ENCODE measurements at places on chromosomes 1 and 21.

GRCh38 chr1:184422490-184423233, 35.8 kb downstream of the C1orf21 start:
- no peak for DNase-seq

DNA sequence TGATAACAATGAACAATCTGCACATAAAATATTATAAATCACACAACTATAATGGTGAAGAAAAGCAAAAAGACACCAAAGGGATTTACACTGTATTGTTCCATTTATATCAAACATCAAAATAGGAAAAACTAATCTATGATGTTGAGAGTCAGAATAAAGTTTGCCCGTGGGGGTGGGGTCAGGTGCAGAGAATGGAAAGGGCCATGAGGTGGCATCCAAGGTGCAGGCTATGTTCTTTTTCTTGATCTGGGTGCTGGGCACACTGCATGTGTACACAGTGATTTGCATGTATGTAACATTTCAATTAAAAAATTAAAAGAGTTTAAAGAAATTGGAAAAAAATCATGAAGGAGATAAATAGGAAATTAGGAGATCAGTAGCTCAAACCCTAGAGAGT, 127.3 kb downstream of the DSCAM start:
- DNase-seq = no peak

- DNase-seq = no peak
Observed at GRCh38 chr1:14827870-14828269, 229.4 kb downstream of the KAZN start.

DNA sequence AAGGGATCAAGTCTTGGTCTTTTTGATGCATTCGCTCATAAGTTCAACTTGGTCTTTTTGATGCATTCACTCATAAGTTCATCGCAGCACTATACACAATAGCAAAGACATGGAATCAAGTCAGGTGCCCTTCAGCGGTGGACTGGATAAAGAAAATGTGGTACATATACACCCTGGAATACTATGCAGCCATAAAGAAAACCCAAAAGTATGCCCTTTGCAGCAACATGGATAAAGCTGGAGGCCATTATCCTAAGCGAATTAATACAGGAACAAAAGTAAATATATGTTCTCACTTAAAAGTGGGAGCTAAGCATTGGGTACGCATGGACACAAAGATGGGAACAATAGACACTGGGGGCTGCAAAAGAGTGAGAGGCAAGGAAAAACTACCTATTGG, 29.8 kb upstream of the FOXE3 start:
- DNase-seq = no peak

GRCh38 chr1:154791292-154792166, 78.6 kb downstream of the KCNN3 start:
- peak; percentile 43 for DNase-seq

DNA sequence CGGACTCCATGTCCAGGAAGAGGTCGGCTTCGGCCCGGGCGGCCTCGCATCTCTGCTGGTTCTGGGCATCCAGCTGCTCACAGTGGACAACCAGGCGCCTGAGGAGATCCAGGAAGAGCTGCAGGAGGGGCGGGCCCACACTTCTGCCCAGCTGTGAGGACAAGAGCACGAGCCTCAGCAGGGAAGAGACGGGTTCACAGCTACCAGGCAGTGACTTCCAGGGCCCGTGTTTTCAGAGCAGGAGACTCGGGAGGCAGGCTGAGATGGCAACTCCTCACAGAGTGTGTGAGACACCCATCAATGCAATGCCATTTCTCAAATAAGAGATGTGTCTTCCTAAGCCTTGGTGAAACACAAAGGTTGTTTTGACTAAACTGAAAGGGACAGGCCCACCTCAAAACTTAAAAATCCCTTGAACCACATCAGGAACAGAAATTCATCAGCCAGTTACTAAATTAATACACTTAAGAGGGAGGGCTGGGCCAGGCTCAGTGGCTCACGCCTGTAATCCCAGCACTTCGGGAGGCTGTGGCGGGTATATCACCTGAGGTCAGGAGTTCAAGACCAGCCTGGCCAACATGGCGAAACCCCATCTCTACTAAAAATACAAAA, 43.4 kb downstream of the URB1 start:
- DNase-seq = no peak

GRCh38 chr1:209395169-209395568, 188.3 kb upstream of the CAMK1G start:
- no peak for DNase-seq

- no peak for DNase-seq
Observed at GRCh38 chr21:46284077-46284644, 1.2 kb downstream of the MCM3AP start.

GRCh38 chr1:24374891-24375786, 38.4 kb downstream of the STPG1 start:
- no peak for DNase-seq

- peak; percentile 99 for DNase-seq
Observed at GRCh38 chr1:160795951-160796383, at the start of gene LY9. Gene LY9 (plus strand): TSS chr1:160796174. CDS start chr1:160796188, 14 bp downstream.

GRCh38 chr1:77954521-77954920, 24.4 kb downstream of the FUBP1 start:
- no peak for DNase-seq

- no peak for DNase-seq
Observed at GRCh38 chr21:27326301-27326700, 359.4 kb upstream of the ADAMTS5 start.

GRCh38 chr1:163296504-163297263, 25.1 kb upstream of the NUF2 start:
- DNase-seq = no peak

DNA sequence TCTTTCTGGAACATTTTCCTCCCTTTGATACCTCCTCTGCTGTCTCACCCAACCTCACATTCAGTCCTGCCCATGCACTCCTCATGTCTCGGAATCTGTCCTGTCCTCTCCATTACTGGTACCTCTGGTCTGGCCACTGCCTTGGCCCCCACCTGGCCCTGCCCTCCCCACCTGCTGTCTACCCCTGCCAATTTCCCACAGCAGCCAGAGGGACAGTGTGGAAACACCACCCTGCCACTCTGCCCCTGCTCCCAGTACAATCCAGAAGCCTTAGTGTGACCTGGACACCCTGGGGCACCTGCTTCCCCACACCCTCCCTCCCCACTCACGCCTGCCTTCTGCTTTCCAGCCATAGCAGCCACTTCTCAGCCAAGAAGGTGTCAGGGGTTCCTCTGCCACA, 534.4 kb downstream of the MATN1 start:
- no peak for DNase-seq

DNA sequence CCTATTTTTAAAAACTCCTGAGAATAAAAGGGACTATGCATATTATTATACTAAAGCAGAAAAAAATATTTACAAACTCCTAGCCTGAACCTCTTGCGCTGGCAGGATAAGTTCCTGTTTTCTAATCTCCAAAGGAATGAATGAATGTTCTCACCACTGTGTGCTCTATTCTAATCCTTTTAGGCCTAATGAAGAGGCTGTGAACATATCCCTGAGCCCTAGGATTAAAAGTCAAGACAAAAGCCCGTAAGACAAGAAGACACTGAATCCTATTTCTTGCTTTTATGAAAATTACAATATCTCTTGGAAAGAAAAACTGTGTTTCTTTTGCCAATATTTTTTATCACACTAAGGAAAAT, 317.5 kb downstream of the HHAT start:
- DNase-seq = no peak

DNA sequence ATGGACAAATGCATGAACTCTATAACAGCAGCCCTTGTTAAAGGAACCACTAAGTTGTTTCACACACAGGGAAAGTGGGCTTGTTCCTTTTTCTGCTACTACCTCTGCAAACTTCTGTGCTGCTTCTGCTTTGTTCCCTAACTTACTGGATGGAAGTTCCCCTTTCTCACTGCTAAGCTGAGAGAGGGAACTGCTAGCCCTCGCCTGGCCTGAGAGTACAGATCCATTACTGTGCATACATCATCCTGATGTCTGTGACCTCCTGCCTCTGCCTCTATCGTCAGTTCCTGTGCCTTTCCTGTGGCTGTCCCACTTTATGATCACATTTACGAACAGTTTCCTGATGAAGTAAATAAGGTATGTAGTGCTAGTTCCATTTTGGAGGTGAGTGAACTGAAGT, 3.5 kb downstream of the GNAT2 start:
- no peak for DNase-seq

GRCh38 chr1:220819467-220820026, 32.8 kb downstream of the MTARC1 start:
- DNase-seq = no peak

DNA sequence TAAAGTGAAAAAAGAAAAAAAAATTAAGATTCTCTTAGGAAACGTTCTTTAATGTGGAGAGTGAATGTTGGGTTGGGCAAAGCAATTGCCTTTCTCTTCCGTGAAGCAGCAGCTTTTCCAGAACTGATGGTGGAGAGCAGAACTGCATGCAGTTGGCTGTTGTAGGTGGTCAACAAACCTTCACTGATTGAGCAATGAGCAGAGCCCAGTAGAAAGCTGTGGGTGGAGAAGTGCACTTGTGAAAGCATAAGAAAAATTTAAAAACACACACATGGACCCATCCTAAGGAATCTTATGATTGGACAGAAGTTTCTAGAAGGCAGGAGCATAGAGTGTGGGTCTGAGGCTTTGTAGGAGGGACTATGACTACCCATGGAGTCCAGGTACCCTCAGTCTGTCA, 4.5 kb downstream of the PRELP start:
- no peak for DNase-seq

DNA sequence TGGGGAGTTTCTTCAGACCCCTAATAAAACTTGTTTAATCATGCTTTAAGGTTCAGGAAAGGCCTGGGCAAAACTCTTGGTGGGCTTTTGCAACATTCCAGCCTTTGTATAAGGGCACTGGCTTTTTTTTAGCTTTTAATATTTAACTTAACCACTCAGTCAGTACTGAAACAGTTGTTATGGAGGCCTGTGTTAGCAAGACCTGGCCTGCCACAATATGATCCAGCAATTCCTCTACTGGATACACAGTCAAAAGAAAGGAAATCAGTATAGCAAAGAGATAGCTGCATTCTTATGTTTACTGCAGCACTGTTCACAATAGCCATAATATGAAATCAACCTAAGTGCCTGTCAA, 75.1 kb upstream of the COG2 start:
- DNase-seq = no peak

DNA sequence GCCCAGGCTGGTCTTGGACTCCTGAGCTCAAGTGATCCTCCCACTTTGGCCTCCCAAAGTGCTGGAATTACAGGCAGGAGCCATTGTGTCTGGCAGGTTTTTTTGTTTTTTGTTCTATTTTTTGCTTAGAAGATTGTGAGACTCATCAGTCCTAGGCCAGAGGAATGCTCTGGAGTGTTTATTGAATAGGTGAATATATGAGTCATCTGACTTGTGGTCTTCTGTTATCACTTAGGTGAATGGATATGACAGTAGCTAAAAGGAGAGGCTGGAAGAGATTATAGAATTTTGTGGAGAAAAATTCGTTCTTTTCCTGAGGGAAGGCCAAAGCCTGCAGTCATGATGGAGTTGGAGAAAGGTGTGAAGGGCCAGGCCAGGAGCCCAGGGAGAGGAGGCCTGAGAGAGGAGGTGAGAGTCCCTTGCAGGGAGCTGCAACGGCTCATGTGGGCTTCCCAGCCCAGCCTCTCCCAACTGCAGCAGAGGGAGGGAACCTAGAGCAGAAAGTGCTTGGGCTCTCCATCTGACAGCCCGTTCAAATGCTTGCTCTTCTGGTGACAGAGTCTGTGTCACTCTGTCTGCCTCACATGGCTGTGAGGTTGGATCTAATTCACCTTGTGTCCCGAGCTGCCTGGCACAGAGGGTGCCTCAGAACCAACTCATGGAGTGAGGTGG, 31.6 kb upstream of the ACOT11 start:
- DNase-seq = no peak

DNA sequence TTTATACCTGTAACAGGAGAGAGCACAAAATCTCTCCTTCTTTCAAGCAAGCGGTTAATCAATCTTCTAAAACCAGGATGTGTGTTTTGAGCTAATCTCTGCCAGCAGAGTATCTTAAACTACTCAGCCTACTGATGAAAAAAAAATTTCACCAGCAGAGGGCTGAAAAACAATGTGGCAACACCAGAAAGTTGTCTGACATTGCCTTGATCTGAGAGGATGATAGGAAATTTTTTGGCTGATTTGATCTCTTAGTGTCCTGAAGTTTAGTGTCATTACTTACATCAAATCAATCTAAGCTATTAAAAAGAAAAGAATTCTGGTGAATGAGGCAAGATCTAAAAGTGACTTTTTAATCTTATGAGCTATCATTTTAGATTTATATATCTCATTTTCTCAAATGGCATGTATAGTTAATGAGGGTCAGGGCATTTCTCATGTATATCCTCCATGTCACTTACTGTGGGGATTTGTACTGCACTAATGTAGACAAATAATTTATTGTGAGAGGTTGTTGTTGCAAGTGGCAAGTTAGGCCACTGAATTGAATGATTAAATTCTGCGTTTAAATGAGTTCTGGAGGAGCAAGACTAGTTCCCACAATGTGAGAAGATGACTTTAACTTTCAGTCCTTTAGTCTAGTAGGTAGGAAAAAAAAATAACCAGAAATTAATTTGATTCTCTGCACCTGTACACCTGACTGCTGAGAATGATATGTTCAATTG, 10.9 kb downstream of the ADAMTS1 start:
- no peak for DNase-seq

- DNase-seq = no peak
Observed at GRCh38 chr21:27250366-27250765, 283.5 kb upstream of the ADAMTS5 start.

DNA sequence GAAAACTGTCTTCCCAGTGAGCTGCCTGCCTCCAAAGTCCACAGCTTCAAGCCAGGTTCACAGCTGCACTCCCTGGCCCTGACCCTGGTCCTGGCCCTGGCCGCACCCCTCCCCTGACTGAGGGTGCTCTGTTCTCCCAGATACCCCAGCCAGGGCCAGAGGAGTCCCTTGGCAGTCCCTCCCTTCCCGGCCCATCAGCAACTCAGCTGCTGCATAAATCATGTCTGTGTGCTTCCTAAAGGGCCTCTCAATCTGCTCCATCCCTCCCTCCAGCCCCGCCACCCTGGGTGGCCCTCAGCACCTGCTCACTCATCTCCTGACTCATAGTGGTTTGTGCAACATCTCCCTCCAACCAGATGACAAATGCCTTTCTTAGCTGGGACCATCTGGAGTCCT, 24.8 kb upstream of the C1orf174 start:
- no peak for DNase-seq

GRCh38 chr1:97816927-97817326, 103.9 kb downstream of the DPYD start:
- no peak for DNase-seq

DNA sequence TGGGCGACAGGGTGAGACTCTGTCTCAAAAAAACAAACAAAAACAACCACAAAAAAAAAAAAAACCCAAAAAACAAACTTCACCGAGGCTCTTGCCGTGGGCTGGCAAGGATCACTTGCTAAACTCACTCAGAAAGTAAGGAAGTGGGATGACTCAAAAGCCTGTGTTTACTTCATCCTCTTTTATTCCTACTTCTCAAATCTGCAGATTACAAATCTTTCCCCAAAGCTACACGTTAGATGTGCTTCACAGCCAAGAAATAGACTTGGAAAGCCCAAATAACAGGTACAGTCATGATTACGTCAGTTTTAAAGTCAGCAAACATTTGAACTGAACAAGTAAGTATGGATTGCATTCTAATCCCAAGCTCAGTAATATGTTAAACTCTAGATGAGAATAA, 359.3 kb downstream of the ADGRL2 start:
- no peak for DNase-seq

All from T-helper 2 cell (primary cell).